Mesothelial cell of epicardium (in vitro differentiated cells): ENCODE measurements at places on chromosomes 6 and 20.

DNA sequence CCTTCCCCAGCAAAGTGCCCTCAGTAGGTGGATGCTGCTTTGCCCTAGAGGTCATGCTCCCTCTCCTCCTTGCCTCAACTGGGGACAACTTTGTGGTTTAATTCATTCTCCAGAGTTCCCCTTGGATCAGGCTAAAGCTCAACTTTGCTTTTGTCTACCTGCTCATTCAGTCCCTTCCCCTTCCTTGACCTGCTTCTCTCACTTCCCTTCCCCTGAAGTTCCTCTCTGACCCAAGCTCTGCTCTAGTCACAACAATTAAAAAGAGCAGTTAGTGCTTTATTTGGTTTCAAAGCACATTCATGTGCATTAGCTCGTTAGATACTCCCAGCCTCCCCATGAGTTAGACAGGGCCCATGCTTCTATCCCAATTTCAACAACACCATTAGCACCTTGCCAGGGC, 71.3 kb downstream of the DZANK1 start:
- DNase-seq: no peak

- DNase-seq: no peak
Measured at GRCh38 chr20:8983478-8984345, 85.2 kb upstream of the PLCB4 start.

- no peak for DNase-seq
Measured at GRCh38 chr6:42022755-42023384, 27.5 kb upstream of the TAF8 start.

DNA sequence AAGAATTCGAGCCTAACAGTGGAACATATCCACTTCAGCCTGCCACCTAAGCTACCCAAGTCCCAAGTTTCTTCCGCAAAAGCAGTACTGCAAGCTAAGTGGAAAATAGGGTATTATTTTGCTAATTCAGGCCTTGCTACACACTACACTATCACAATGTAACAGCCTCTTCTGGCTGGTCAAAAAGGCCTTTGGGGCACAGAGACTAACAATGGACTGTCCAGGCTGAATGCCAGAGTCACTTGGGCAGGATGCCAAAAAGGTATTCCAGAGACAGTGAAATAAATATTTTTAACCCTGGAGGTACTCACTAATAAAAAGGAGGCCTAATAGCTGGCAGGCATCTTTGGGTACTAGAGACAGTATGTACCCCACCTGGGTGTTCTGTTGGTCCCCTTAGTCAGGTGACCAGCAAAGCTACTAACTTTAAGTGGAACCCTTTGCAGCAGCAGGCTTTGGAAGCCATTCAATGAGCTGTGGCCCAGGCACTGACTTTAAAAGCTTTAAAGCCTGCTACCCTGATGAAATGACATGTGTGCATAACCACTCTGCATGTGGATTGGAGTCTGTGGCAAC, 692.1 kb downstream of the HTR1B start:
- DNase-seq: no peak

GRCh38 chr6:31663961-31664789, 622 bp downstream of the GPANK1 start:
- DNase-seq: no peak

GRCh38 chr6:118285791-118286190, 262.3 kb upstream of the PLN start:
- no peak for DNase-seq

- no peak for DNase-seq
Measured at GRCh38 chr6:104943781-104944180, 13.1 kb upstream of the LIN28B start.

- no peak for DNase-seq
Measured at GRCh38 chr6:163579880-163580295, 165.4 kb downstream of the QKI start.

- DNase-seq: no peak
Measured at GRCh38 chr6:23003671-23004467, 434.5 kb downstream of the HDGFL1 start.

DNA sequence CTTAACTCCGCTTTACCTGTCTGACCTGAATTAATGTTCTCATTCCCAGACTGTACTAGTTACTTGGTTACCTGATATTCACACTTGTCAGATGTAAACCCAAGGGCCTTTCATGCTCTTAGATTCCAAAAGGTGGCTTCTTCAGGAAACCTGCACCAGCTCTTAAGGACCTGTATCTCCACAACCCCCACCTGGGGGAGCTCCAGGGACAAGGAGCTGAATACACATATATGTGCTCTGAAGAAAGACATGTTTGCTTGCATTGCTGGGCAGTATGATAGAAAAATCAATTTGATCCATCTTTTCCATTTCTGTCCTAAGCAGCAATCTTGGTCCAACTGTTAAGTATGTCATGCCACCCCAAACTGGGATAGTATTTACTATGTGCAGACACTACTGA, 64.8 kb upstream of the POU3F2 start:
- no peak for DNase-seq

GRCh38 chr20:4342609-4343008, 327.3 kb upstream of the RNF24 start:
- no peak for DNase-seq

- no peak for DNase-seq
Measured at GRCh38 chr6:92495242-92495641, 924.1 kb downstream of the EPHA7 start.

DNA sequence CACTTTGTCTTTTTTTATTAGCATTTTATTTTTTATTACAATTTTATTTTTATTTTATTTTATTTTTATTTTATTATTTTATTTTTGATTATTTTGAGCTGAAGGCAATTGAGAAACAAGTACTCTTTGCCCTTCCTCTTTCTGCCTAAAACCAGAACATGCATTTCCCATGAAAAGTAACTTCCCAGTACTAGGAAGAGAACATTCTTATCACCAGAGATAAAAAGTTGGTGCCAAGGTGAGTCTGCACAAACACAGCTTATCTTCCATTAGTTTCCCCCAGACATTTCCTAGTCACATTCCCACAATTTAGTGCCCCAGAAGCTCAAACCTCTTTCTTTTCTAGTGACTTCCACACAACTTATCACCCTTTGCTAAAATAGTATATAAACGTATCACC, 84.8 kb downstream of the CD24 start:
- no peak for DNase-seq

- DNase-seq: no peak
Measured at GRCh38 chr6:22227824-22228610, 68.8 kb downstream of the PRL start.

- DNase-seq: no peak
Measured at GRCh38 chr20:11454966-11455799, 462.5 kb upstream of the BTBD3 start.

- DNase-seq: no peak
Measured at GRCh38 chr6:55276745-55277530, 50.3 kb upstream of the GFRAL start.

DNA sequence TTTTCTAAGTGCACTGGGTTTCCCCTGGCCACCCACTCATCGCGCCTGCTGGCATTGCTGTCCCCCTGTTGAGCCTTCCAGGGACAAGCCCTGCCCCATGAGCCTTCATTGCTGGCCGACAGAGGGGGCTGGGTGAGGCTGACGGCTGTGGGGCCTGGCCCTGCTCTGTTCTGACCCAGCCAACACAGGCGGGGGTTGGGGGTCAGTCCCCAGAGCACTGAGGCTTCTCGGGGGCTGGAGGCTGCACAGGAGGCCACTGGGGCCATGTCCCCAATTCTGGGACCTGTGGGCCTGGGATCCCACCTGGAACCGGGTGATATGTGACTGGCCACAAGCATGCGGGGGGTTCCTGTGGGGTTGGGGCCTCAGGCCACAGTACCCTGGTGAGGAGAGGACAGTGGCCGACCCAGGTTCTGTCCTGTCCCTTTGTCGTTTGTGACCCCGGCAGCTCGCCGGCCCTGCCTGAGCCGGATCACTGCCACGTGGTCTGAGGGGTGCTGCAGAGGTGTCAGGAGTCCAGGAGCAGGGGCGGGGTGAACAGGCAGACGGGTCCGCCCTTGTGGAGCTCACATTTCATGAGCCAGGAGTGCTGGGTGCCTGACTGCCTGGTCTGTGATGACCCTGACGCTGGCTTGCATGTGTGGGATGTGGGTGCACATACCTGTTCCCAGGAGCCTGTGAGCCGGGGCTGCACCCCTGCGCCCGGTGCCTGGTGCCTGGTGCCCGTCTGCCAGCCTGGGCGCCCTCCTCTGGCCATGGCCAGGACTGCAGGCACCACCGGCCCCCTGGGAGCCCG, 2.1 kb upstream of the COL20A1 start:
- DNase-seq: peak; percentile 80

DNA sequence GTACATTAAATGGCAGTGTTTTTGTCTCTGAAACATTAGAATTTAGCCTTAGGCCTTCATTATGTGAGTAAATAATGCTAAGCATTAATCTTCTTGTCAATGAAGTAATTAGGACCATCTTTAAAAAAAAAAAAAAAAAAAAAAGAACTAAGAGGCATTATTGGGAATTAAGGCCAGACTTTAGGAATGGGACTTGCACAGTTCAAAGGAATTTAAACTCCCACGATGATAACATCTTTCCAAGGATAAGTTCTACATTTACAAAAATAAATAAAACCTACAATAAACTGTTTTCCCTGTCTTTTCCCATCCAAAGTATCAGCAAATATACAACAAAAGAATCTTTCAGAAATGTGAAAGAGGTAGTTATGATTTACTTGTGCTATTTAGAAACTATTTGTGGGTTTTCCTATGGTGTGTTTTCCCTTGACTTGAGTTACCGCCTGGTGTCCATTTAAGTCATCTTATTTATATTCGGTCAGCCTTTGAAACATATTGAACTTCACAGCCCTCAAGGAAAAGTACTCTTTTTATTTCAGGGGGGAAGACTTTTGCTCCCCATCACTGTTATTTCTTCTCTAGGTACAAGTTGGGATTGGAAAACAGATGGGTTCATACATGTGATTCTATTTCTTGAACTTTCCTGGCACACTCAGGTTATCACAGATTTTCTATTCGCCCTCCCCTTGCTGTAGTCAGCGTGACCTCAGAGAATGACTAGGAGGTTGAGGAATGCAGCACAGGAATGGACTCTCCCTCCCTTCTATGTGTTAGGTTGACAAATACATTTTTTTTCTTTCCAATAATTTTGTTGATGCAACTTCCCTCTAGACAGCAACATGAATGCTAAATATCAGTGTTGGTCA, 13.6 kb downstream of the STMND1 start:
- no peak for DNase-seq

DNA sequence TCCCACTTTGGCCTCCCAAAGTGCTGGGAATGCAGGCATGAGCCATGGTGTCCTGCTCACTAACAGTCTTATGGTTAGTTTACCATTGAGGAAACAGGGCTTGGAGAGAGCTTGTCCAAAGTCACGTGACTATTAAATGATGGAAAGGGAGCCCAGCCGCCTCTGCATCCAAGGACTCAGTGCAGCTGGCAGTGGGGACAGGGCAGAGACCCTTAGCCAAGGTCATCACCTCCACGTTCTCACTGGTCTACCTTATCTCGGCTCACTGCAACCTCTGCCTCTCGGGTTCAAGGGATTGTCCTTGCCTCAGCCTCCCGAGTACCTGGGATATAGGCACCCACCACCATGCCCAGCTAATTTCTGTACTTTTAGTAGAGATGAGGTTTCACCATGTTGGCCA, 109.3 kb downstream of the SLC23A2 start:
- no peak for DNase-seq

- DNase-seq: no peak
Measured at GRCh38 chr20:22574545-22575086, 9.8 kb downstream of the FOXA2 start.

GRCh38 chr6:125746731-125747588, 2.5 kb upstream of the HEY2 start:
- DNase-seq: no peak

- DNase-seq: no peak
Measured at GRCh38 chr6:90025523-90026061, 131.3 kb downstream of the GJA10 start.

- no peak for DNase-seq
Measured at GRCh38 chr6:40903456-40903855, 135.6 kb downstream of the UNC5CL start.

GRCh38 chr6:14851281-14851680, 394.6 kb upstream of the JARID2 start:
- no peak for DNase-seq
